ENCODE measurements at places on chromosomes 12 and 14. TPM values are rescaled to one million over a fixed set of nuclear protein-coding genes. Genes with fewer than 3 reads are reported as not detected.

- no peak for DNase-seq
Measured at GRCh38 chr14:84442521-84442920, 1087.4 kb upstream of the FLRT2 start.

Gene CAPZA3
- not detected for total RNA-seq

DNA sequence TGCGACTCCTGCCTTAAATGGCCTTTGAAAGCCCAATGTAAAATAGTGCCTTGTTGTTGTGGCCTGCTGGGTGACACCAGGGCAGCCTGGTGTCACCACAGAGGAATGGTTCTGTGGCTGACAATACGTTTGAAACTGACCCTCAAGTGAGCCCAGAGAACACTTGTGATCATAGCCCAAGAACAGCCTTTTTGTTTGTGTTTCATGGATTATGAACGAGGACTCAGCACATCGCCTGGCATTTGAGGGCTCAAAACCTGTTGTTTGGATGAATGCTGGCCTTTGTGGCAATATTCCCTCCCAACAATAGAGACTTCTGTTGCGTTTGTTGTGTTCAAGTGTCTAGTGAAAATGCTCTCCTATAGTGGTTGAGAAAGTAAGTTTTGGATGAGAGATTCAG, 48.5 kb downstream of the TSPAN9 start:
- DNase-seq = no peak

GRCh38 chr12:30546121-30546520, 149.5 kb downstream of the IPO8 start:
- no peak for DNase-seq

Gene GNG2
- 29.5 TPM for total RNA-seq

- DNase-seq = no peak
Measured at GRCh38 chr12:115103884-115104883, 420.2 kb upstream of the TBX3 start.

DNA sequence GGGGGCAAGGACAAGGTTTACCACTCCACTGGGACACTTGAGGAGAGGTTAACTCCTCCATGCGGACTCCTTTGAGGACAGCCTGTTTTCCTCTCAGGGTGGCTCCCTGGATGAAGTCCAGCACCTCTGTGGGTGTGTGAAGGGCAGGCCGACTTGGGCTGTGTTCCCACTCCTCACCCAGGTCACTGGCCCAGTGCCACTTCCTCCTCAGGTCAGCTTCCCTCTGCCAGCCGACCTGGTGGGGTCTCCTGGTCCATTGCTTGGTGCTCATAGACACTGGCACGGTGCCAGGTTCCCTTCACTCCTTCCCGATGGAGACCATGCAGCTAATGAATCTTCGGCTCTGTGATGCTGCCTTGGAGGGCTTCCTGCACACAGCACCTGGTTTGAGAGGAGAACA, 146.4 kb upstream of the RTL1 start:
- no peak for DNase-seq

DNA sequence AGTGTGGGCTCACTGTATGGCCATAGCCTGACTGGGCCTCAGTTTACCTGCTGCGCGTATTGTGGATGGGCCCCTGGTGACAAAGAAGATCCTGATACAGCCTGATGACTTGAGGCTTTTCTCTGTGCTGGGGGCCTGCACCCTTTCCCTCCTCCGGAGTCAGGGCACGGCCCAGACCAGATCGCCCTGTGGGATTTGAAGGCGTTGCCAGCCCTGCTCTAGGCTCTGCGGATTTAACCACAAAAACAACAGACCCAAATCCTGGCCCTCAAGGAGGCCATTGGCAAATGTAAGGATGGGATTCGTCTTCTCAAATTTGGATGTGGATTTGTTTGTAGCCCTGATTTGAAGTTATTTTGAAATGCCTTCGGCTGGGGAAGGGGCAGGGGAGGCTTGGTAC, 195.8 kb downstream of the TSPAN9 start:
- DNase-seq = no peak
